T follicular helper cell (primary cell): ENCODE measurements at places on chromosomes 2 and 18.

- DNase-seq: no peak
Observed at GRCh38 chr2:12607971-12608370, 108.8 kb upstream of the TRIB2 start.

GRCh38 chr18:52844323-52844722 lies 504.3 kb downstream of the DCC start:
- DNase-seq: no peak

GRCh38 chr2:218002845-218003180 lies at the start of gene TNS1:
TNS1 (minus strand) TSS chr2:218002995; CDS start chr2:218002872, 123 bp downstream.
- no peak for DNase-seq

DNA sequence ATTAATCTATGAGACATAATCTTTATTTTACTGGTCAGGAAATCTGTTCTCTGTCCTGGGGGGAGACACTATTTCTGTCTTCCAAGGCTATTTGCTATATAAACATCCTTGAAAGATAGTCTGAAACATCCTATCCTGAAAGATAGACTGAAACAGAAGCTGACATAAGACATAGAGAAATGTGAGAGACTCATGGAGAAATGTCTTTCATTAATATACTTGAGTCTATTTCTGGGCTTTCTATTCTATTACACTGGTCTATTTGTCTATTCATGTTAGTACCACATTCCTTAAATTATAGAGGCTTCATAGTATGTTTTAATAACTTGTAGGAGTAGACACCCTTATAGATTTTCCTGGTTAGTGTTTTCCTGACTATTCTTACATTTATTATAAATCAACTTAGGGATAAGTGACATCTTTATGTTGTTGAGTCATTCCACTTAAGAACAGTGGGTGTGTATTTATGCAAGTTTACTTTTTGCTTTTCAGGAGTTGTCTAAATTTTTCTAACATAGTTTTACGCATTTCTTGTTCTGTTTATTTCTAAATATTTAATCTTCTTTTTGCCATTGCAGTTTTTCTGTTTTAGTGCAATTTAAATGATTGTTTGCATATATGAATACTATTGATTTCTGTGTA lies 244.9 kb upstream of the ZSWIM2 start:
- DNase-seq: no peak

GRCh38 chr2:178469219-178469849 lies 9.1 kb downstream of the FKBP7 start:
- no peak for DNase-seq

DNA sequence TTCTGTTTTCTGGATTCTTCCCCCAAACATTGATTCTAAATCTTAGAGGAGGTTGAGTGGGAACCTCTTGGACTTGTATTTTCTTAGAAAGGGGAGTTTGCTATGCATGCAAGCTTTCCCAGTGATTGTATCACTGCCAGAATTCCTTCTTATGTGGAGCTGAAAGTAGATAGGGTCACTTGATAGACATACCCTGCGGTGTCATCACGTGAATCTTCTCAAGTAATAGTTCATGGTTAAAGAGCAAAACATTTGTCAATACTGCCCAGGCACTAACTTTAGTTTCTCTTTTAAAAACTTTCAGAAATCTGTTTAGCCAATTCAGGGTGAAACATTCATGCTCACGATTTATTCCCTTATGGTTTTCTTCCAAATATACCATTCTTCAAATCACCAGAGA lies 6.4 kb downstream of the PMAIP1 start:
- no peak for DNase-seq

DNA sequence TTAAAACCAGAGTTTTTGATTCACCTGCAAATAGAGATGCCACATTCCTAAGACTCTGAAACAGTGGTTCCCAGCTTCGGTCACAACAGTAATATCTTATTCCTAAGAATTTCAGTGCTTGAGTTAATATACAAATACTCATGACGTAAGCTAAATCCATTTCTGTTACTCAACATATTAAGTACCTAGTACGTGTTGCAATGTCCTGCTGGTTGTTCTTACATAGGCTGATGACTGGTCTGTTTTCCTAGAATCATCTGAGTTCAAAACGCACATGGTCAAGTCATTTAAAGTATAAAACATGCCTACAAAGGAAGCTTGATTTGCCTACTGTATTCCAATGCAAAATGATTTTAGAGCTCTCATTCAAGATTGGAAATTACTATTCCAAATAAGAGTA lies 7.2 kb downstream of the NCL start:
- DNase-seq: no peak

DNA sequence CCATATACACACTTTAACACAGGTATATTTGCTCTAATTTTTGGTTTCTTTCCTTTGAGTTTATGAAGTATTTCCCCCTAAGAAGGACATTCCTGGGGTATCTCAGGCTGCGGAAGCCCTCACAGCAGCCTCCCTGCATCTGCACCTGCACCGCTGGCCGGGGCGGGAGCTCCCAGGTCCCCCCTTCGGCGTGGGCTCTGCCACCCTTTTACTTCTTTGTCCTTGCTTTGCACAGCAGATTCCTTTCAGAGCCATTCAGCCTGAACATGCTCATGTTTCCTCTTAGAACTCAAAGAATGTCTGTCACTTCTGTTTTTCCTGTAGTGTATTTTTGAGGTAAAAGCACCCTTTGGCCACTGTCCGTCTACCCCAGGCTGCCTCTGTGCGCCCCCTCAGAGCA lies 146.5 kb downstream of the SNTG2 start:
- no peak for DNase-seq

DNA sequence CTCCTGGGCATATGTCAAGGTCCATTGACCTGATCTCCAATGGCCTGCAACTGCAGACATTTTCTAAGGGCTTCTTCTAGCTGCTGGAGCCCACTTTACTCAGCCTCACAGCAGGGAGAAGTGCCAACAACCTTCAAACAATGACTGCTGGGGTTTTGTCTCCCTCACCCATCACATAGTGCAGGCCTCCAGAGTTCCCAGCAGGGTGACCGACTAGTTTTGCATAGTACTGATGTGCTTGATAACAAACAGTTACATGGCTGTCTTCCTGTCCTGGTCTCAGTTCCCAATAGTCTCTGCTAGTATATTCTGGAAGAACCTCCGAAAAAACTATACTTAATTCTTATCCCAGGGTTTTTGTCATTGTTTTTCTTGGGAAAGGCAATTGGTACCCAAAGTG lies 10.4 kb upstream of the NETO1 start:
- no peak for DNase-seq

DNA sequence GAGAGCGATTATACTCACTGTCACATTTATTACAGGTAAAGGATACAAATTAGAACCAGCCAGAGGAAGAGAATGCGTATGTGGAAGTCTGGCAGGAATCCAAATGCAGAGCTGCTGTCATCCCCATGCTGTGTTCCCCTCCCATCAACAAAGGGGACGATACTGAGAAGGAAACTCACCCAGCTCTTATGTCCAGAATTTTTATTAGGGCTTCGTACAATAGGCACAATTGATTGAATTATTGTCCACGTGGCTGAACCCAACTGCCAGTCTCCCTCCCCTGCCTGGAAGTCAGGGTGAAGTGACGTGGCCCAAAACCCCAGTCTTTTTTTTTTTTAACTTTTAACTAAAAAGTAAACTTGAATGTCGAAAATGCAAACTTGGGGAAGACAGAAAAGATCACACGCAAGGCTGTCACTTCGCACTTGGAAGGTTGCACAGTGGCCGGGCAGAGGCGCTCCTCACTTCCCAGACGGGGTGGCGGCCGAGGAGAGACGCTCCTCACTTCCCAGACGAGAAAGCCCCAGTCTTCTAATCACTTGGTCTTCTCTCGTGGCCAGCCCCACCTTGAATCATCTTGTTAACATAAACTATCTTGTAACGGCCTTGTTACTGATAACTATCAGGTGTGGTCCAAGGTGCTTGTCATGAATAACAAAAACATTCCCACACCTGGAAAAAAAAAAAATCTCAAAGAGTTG lies 40.0 kb upstream of the ITSN2 start:
- DNase-seq: no peak

- no peak for DNase-seq
Observed at GRCh38 chr18:38752430-38752829, 1186.8 kb upstream of the CELF4 start.

GRCh38 chr2:68577183-68577582 lies 66.2 kb upstream of the PROKR1 start:
- no peak for DNase-seq

- DNase-seq: no peak
Observed at GRCh38 chr18:44651918-44652572, 28.6 kb upstream of the SETBP1 start.

DNA sequence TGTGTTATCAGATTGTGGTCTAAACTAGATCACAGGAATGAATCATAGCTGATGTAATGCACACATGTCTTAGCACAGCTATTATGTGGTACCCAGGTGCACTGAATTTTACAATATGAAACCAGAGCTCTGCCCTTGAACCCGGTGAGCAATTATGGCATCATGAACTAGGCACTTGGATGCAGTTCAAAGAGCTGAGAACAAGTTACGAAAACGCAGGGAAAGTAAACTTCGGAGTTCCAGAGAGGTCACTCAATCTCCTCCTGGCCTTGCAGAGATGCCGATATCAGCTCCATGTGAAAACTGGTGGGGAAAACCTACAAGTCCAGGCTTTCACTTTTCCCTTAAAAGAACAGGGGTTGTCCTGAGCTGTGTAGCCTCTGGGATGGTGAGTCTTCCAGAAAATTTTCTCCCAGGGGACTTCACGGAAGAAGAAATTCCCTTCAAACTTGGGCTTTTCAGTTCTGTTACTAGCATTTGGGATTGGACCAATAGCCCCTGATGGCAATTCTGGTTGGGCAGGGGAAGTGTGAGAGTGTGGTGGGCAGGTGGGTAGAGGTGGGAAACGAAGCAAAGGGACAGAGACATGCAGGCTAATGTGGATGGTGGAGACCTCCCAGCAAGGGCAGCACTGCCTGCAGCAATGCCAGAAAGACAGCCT lies 71.1 kb upstream of the SH3BP4 start:
- DNase-seq: no peak

DNA sequence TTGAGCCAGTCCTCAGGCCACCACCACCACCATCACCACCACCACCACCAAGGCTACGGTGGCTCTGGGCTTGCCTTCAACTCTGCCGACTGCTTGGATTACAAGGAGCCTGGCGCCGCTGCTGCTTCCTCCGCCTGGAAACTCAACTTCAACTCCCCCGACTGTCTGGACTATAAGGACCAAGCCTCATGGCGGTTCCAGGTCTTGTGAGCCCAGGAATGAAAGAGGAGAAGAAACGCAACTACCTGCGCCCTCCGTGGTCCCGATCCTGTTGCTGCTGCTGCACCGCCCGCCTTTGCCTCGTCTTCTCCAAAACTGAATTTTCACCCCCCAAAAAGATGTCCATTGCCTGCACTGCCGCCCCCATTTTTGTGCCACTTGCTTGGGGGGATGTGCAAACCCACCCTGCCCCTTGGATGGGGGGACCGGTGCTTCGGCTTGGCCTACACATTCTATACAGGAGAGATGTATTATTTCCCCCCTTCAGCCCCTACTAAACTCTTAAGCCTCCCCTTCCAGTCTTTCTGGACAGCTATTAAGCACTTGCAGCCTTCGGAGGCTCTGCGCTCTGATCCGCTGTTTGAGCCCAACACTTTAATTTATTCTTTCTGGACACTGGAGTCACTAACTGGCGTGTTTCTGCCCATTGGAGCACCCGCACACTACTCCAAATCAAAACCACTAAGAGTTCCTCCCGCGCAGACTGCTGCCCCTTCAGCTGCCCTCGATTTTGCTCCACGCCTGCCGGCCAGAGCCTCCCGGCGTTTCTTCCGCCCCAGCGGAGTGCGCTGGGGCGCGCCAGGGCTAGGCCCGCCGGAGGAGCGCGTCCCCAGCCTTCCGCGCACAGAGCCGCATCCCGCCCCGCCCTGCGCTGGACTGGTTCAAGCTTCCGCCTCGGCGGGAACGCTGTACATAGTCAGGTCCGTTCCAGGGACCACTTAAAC lies 5.7 kb downstream of the OTX1 start:
- DNase-seq: no peak

DNA sequence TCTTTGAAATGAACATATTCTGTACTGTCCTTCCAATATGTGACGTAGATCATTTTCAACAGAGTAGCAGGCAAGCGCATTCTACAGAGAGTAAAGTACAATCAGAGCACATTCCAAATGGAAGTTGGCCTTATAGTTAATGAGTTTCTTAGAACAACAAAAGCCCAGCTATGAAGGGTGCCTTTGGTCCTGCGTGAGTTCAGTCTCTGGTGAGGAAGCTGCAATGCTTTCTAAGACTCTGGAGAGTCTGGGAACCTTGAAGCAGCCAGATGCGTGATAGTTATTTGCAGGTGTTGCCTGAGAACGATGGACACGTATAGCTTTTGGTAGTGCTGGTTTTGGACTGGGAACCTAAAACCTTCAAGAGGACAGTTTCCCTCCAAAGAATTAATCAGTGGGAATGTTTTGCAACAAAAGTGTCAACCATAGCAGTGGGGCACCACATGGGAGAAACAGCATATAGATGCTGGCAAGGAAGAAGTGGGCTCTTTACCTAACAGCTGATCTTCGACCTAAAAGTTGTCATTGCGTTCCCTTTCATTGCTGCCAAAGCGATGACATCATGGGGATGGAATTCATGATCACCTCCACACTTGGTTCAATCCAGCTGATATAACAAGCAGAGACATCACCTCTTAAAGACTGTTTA lies 9.3 kb upstream of the SNORC start:
- no peak for DNase-seq

DNA sequence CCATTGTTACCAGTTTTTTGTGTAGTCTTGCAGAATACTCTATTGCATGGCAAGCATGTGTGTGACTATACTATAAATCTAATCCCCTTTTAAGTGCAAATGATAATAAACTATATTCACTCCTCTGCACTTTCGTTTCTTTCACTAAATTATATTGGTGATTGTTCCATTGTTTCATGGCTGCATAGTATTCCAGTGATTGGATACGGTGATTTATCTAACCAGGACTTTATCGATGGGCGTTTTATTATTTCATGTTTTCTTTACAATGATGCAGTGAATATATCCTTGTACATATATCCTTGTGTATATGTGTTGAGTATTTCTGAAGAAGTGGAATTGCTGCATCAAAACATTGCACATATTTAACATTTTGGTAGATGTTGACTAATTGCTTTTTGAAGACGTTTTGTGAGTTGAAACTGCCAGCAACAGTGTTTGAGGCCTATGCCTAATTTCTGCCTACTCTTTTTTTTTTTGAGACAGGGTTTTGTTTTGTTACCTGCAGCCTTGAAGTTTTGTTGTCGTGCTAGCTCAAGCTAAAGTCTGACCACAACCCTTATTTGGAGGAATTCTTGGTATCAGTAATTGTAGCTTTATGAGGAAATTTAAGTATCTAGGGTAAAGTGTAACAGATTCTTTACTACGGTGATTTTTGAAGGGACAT lies 2.7 kb downstream of the MIB1 start:
- DNase-seq: no peak

DNA sequence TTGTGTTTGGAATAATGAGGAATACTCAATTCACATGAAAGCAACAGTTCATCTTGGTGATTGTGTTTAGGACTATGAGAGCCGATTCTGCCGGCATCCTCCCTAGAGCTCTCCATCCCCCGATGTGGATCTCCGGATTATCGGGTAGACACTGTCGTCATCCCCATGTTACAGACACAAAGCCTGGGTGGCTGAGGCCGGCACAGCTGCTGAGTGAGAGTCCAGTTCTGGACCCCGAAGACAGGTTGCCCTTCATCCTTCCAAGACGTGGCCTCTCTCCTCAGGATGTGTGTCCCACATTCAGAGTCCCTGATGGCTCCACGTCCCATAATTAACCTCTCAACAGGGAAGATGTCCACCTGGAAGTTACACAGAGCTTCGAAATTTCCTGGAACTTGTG lies 129.3 kb downstream of the HDAC4 start:
- no peak for DNase-seq
